Substantia nigra (tissue), 51 donors: ENCODE measurements at places on chromosomes 6 and 20.

DNA sequence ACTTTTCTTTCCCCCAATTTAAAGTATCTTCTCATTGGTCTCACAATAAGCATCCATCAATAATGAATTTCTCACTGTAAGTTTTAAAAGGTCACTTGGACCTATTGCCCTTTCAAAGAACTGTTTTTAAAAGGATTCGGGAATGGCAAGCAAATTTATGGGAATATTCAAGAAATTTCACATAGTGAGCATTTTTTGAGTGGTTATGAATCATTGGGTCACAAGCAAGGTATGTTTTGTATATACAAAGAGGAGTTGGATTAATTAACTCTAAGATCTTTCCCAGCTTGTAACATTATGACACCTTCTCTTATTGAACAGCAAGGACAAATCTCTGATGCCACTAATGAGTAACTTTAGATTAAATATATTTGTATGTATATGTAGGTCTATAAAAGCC lies 165.0 kb downstream of the MOXD1 start:
- DNase-seq, result no peak

- no peak for DNase-seq
Observed at GRCh38 chr6:138278326-138278725, 60.0 kb upstream of the PBOV1 start.

DNA sequence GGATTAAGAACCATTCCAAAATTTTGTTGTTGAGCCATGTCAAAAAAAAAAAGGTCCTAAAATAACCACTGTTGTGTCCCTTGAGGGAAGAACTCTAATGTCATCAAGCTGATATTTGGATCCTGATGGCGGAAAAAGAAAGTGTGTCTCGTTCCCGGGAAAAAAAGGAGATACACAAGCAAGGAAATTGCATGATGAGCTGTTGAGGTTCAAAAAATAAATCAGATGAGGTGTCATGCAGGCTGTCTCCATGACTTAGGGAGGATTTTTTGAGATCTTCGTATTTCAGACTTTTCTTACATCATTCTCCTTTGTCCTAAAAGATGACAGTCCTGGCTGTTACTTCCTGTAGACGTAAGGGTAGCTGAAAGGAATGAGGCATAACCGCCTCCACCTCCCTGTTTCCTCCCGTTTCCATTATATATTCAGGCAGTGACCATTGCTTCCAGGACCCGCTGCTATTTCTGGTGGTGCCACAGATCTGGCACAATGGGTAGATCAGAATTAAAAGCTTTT lies 117.3 kb upstream of the TNFAIP3 start:
- no peak for DNase-seq

DNA sequence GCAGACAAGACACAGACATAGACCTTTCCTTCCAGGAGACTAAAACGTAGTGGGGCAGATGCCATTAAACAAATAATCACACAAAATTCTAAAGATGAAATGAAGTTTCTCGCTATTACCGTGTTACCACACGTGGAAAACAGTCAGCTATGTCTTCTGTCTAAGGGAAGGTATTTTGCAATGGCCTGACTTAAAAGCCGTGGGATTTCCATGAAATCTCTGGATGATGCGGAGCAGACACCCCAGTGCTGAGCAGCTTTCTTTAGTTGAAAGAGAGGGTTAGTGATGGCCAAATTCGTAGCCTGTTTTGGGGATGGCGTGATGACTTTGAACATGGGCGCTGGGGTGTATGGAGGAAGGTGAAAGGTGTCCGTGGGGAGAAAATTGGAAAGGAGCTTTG lies 281.8 kb downstream of the NRN1 start:
- DNase-seq, result no peak

- no peak for DNase-seq
Observed at GRCh38 chr6:147279427-147279826, 75.2 kb downstream of the STXBP5 start.

GRCh38 chr6:140858381-140858971 lies 1274.2 kb upstream of the GJE1 start:
- DNase-seq, result no peak

- no peak for DNase-seq
Observed at GRCh38 chr20:18678549-18679419, 90.9 kb downstream of the DTD1 start.

DNA sequence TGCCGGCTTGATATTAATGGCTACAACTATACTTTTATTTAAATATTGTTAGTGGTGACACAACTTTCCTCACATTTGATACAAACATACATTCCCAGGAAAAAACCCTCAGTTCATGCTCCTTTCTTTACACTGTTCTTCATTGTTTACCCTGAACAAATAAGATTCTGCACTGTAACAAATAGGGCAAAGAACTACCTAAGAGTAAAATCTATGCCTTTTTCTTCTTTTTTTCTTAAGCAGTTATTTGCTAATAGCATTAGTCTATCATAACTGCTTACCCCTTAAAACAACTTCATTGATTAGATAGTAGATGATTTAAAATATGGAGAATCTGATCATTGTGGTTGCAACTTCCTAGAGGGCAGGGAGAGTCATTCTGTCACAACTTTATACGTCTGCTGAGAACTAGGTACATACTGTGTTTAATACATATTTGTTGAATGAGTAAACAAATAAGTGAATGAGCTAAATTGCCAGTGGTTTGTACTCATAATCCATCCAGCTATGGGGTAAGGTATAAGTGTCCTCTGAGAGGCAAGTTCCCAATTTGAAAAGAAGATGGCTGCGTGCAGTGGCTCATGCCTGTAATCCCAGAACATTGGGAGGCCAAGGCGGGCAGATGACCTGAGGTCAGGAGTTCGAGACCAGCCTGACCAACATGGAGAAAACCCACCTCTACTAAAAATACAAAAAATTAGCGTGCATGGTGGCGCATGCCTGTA lies 161.0 kb downstream of the CDK19 start:
- DNase-seq, result no peak

DNA sequence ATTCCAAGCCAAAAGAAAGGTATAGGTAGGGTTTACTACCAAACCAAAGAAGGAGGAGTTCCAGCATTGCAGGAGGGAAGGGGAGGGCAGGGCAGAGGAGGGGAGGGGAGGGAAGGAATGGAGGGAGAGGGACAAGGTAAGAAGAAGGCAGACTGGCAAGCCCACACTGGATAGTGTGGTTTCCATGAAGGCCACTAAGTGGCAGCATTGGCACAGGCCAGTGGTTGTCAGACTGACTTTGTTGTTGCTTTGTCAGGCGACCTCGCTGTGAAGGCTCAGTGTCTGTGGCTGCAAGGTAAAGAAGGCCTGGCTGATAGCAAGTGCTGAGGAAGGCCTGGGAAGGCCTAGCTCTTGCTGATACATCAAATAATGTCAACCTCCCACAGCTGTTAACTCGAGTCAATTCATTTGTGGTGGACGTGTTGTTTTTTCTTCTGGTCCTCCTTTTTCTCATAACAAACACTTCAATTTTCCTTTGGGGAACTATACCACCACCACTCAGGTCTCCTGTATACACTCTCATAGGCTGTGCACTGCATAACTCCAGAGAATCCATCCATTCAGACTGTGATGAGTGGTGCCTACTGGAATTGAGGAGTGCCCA lies 7.7 kb upstream of the ZNF334 start:
- DNase-seq, result peak; percentile 48

- no peak for DNase-seq
Observed at GRCh38 chr20:11266571-11266970, 592.8 kb upstream of the JAG1 start.

DNA sequence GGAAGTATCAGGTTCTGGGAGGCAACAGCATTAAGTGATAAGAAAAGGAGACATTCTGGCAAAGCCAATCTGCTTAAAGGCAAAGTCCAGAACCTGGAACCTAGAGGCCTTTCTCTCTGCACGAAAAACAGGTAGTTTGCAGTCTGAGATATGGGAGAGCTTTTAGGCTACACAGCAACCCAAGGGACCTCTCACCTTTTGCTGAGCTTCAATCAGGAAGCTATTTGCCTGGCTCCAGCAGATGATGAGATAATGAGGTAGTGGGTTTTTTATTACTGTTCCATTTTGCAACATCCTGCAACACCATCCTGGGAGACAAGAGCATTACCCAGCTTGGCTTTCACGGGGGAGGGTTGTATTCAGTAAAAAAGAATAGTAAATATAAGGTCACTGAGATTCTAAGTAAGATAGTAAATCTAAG lies 143.1 kb downstream of the ADGRG6 start:
- no peak for DNase-seq

- no peak for DNase-seq
Observed at GRCh38 chr6:92184933-92185332, 1234.4 kb downstream of the EPHA7 start.

DNA sequence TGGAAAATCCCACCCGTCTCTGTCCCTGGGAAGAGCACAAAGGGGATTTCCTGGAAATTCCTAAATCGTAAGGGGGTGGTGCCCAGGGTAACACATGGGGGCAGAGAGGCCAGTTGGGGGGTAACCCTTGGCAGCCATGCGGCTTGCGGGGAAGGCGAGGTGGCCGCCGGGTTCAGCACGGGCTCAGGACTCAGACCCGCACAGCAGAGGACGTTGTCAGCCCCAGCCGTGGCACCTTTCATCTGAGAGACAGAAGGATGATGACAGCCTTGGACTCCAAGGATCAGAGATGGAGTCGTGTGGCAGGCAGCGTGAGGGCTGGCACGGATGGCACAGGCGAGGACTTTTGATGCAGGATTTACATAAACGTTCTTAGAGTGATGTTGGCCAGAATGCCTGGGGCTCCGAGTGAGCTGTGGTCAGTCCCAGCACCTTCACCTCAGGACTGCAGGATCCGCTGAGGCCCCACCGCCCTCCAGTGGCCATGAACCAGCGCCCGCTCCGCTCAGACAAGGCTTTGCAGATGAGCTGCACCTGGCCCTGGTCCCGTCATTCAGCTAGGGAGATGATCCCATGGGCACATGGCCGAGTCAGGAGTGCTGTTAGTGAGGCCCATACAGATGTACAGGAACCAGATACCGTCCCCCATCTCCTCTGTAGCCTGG lies 190.3 kb downstream of the TAF4 start:
- no peak for DNase-seq

DNA sequence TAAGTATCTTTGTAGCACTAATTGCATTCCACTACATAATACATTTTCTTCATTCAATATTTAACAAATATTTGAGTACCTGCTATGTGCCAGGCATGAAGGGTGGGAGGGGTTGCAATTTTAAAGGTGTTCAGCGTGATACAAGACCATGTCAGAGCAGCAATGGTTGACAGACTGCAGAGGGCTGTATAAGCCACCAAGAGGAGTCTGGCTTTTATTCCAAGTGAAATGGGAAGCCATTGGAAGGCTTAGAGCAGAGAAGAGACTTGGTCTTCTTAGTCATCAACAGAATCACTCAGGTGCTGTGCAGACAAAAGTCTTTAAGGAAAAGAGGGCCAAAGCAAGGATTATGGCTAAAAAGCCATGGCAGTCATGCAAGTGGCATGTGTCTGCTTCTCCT lies 360.8 kb upstream of the ARID1B start:
- DNase-seq, result no peak

- no peak for DNase-seq
Observed at GRCh38 chr20:59352990-59353389, 52.6 kb downstream of the EDN3 start.

DNA sequence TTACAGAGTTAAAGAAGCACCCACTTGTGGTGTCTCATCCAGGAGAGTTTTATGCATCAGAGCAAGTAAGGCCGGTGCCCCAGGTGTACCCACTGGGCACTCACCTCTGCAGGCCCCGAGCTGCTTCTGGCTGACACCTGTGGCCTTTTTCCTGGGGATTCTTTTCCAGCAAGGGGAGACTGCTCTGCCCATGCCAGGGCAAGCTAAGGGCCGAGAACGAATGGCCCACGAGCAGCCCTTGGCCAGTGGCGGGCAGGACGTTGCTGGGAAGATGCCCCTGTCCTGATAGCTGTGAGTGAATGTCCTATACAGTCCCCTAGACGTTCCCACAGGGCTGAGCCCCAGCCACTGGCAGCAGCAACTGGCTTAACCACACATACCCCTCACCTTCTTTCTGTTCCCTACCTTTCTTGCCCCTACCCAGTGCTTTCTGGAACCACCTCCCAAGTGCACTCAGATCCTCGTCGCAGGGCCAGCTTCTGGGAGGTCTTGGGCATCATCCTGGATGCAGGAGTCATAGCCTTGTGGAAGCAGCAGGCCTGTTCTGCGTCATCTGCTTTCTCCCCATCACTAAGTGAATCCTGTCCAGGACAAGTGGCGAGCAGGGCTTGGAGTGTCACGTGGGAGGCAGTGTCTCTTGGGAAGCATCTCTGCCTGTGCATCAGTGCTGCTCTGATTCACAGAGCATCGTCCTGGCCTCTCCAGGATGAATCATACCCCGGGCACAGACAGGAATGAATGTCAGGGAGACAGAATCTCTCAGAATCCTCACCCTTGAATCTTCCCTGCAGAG lies 32.5 kb downstream of the SYNDIG1 start:
- DNase-seq, result no peak

DNA sequence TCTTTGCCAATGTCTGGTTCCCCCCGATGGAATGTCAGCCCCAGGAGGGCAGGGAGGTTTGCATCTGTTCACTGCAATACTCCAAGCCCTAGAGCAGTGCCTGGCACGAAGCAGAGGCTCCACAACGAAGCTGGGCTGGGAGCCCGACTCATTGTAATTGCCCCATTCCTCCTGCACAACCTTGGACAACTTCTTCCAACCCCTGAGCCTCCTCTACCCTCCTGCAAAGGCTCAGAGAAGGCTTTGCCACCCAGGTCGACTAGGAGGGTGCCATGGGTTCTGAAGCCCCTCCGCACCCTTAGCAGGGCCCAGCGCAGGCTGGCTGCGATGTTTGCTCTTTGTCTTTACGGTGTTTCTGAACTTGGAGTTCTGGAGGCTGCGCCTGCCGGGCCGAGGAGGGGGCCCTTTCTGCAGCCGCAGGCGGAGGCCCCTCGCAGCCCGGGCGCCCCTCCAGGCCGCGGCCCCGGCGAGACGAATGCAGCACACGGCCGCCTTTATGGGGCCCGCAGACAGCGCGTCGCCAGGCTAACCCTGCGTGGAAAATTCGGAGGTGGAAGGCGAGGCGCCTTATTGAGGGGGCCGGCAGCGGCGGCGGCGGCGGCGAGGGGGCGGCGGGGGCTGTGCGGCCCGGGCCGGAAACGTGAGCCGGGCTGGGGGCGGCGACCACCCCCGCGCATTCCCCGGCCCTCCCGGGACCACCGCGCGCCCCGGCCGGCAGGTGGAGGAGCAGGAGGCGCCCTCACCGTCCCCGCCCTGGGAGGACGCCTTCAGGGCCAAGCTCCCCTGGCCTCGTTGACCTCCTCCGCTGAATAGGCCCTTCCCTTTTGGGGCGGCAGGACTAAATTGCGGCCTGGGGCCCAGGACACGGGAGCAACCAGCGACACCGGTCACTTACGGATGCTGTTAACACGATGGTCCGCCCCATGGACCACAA lies 27.0 kb downstream of the SNAI1 start:
- DNase-seq, result no peak

DNA sequence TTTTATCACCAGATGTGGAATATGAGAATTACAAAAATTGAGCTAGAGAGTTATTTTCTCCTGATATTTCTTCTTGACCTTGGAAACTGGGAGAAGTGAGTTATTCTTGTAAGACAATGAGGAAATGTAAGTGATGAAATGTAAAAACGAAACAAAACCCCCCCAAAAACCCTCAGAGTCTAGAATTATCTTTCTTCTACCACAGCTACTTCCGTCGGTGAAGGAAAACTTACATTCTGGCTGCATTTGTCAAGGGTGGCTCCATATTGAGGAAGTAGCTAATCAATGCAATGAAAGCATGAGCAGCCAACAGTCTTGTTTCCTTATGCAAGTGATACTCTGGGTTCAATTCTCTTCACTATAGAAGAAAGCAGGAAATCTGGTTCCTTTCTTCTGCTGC lies 661.7 kb upstream of the CITED2 start:
- DNase-seq, result no peak
